ENCODE measurements at places on chromosomes 1 and 21.

DNA sequence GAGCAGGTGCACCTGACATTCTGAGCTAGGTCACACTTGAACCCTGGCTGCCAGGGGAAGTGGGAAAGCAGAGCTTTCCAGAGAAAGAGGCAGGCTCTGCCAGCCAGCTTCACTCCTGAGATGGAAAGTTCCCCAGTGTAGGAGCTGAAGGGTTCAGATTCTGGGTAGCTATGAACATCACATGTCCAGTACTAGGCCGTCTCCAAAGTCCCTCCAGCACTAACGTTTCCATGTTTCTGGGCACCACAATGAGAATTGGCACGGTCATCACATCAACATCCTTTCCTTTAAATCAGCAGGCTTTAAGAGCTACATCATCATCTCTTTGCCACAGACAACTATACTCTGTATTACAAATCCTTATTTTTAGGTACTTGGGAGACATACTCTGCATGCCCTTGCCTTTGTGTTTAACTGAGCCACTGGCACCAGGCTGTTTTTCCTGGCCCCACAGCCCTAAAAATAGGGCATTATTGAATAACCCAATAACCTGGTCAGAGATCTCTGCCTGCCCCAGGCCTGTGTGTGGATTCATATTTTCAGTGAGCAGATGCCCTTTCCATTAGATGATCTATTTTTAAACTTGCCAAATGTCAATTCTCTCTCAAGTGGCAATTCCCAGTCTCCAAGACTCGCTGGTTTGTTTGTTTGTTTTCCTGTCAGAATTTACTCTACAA lies 35.4 kb upstream of the USP24 start:
- H3K36me3 ChIP-seq, result no peaks in the 10 kb centered on the region
- H3K4me3 ChIP-seq, result no peak overlapping the region
- no peak for DNase-seq
- no peaks in the 10 kb centered on the region for H3K4me1 ChIP-seq
- H3K27me3 ChIP-seq, result no peaks in the 10 kb centered on the region
- no peak overlapping the region for H3K27ac ChIP-seq

GRCh38 chr1:235679644-235680043 lies 30.1 kb upstream of the GNG4 start:
- no peaks in the 10 kb centered on the region for H3K4me1 ChIP-seq
- no peaks in the 10 kb centered on the region for H3K36me3 ChIP-seq
- no peak overlapping the region for H3K27ac ChIP-seq
- no peak for DNase-seq

GRCh38 chr1:16607433-16607851 lies 5.9 kb downstream of the NBPF1 start:
- peaks cover 5% of the 10 kb centered on the region for H3K4me1 ChIP-seq
- DNase-seq, result no peak

- H3K4me3 ChIP-seq, result no peak overlapping the region
- DNase-seq, result no peak
- H3K27ac ChIP-seq, result peak overlapping the region; percentile 90
- H3K27me3 ChIP-seq, result no peaks in the 10 kb centered on the region
- H3K36me3 ChIP-seq, result no peaks in the 10 kb centered on the region
Observed at GRCh38 chr1:32352831-32353383, 9.4 kb downstream of the FAM229A start.

- peaks cover 3% of the 10 kb centered on the region for H3K4me1 ChIP-seq
- H3K36me3 ChIP-seq, result no peaks in the 10 kb centered on the region
- peak overlapping the region; percentile 91 for H3K27ac ChIP-seq
- no peaks in the 10 kb centered on the region for H3K27me3 ChIP-seq
- no peak for DNase-seq
Observed at GRCh38 chr1:153968408-153968807, 706 bp downstream of the CREB3L4 start.

GRCh38 chr1:209675565-209676154 lies 448 bp downstream of the G0S2 start:
- peak; percentile 26 for DNase-seq
- no peaks in the 10 kb centered on the region for H3K4me1 ChIP-seq
- no peaks in the 10 kb centered on the region for H3K27me3 ChIP-seq
- no peaks in the 10 kb centered on the region for H3K36me3 ChIP-seq
- H3K27ac ChIP-seq, result peak overlapping the region; percentile 51
- peak overlapping the region; percentile 28 for H3K4me3 ChIP-seq

GRCh38 chr1:22414244-22414751 lies 37.4 kb upstream of the ZBTB40 start:
- H3K36me3 ChIP-seq, result no peaks in the 10 kb centered on the region
- H3K27me3 ChIP-seq, result no peaks in the 10 kb centered on the region
- no peak overlapping the region for H3K27ac ChIP-seq
- DNase-seq, result no peak

DNA sequence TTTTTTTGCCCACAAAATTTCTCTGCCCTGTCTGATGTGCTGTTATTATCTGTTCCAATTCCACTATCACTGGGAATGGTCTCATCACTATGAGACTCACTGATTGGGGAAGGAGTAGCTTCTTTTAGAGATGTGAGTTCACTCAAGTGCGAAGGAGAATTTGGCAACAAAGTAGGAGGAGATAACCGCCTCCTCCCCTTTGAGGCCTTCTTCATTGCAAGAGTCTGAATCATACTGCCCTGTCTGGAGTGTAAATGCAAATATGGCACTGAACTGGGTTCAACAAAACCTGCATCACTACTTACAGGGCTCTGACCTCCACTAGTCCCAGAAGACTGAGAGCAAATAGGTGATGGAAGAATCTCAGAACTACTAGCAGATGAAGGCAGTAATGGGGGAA lies 83.4 kb downstream of the ASH1L start:
- no peak for DNase-seq
- no peaks in the 10 kb centered on the region for H3K27me3 ChIP-seq
- no peaks in the 10 kb centered on the region for H3K36me3 ChIP-seq

DNA sequence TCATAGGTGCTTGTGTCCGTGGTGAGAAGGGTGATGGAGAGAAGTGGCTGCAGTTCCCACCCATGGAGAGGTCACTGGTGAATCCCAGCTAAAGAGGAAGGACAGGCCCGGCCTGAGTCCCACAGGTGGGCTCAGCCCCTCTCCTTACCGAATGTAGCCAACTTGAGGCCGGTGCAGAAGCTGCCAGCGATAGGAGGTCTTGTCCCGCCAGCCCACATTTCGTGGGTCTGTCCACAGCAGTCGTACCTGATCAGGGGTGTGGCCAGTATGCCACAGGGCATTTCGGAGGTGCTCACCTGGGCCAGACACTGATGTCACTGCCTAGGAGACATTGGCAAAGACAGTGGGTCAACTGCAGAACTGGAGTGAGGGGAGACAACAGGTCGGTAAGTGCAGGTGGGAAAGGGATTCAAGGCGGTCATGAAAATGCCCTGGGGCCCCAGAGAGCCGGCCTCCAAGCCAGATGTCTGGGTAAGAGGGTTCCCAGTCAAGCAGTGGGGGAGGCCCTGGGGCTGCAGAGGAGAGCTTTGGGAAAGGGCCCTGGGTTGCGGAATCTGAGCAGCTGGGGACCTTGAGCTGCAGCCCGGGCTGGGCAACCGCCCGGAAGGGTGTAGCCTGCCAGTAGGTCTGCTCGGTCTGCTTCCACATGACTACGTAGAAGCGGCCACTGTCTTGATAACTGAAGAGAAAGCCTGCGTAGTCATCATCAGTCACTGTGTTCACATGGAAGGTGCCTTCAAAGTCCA lies 10.6 kb downstream of the THBS3 start:
- H3K4me1 ChIP-seq, result no peaks in the 10 kb centered on the region
- DNase-seq, result no peak
- no peak overlapping the region for H3K27ac ChIP-seq
- no peaks in the 10 kb centered on the region for H3K36me3 ChIP-seq
- H3K27me3 ChIP-seq, result no peaks in the 10 kb centered on the region

DNA sequence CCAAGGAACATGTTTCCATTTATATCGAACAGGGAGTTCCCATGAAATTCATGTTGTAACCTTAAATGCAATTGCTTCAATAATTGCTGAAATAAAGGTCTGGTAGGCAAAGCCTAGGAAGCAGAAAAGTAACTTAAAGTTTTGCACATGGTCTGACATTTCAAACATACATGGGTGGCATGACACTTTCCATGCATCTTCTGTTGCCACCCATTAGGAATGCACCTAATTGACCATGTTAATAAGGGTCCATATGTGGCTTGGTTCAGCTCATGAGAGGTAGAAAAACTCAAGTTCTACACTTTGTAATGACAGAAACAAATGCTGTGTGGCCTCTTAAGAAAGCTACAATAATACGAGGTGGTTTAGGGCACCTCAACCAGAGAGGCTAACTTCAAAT lies 72.0 kb upstream of the GORAB start:
- no peak for DNase-seq
- H3K27me3 ChIP-seq, result no peaks in the 10 kb centered on the region
- no peak overlapping the region for H3K4me3 ChIP-seq
- no peak overlapping the region for H3K27ac ChIP-seq
- no peaks in the 10 kb centered on the region for H3K4me1 ChIP-seq
- H3K36me3 ChIP-seq, result no peaks in the 10 kb centered on the region

DNA sequence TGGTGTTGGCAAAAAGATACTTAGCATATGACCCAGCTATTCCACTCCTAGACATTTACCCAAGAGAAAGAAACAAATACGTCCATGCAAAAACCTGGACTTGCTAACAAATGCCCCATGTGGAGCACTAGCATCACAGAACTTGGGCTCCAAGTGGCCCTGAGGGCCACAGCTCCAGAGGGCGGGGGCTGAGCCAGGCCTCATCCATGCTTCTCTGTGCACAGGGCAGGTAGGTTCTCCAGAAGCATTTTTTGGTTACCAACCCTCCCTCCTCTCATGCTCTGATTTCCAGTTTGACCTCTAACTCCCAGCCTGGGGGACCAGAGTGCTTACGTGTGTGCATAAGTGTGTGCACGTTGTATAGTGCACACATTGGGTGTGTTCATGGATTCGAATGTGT lies 2.0 kb downstream of the KRTAP12-2 start:
- no peak overlapping the region for H3K4me3 ChIP-seq
- H3K27ac ChIP-seq, result no peak overlapping the region
- DNase-seq, result no peak
- no peaks in the 10 kb centered on the region for H3K4me1 ChIP-seq
- H3K36me3 ChIP-seq, result no peaks in the 10 kb centered on the region

Measured in uterus (tissue), 4 donors.